GM12892 (cell line): ENCODE measurements at places on chromosomes 2 and 18.
A peak's percentile ranks its signal among the peaks of the same experiment; 100 is the strongest.

- no peak for DNase-seq
Observed at GRCh38 chr18:63523660-63524059, 18.5 kb upstream of the SERPINB12 start.

GRCh38 chr2:98123286-98123685 lies 36.3 kb downstream of the VWA3B start:
- DNase-seq = no peak

DNA sequence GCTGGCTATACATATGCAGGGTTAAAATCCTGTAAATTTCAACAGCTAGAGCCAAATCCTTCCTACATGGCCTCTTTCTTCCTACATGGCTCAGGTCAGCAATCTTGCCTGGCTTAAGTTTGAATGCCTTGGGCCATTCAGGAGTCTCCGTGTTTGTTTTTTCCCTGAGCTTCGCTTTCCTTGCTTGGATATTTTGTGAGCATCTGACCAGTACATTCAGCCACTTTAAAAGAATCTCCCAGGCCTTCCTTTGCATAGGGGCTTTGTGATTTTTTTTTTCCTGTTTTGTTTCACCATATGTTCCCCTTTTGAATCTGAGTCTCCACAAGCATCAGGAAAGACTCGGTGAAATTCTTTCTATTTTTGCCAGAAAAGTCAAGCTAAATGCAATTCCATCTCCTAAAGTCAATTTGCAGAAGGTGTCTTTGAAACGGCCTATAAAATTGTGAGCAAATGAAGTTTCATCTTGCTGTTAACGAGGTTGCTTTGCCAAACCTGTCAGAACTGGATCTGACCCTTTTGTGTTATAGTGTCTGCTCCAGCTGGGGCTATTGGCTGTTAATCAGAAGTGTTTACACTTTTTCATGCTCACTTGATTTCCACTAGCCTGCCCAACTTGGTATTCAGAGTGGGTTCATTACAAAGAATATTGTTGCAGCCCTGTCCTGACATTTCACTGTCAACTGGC lies 256.9 kb downstream of the DCC start:
- no peak for DNase-seq

- DNase-seq = no peak
Observed at GRCh38 chr2:216880509-216881184, 20.8 kb upstream of the TNP1 start.

DNA sequence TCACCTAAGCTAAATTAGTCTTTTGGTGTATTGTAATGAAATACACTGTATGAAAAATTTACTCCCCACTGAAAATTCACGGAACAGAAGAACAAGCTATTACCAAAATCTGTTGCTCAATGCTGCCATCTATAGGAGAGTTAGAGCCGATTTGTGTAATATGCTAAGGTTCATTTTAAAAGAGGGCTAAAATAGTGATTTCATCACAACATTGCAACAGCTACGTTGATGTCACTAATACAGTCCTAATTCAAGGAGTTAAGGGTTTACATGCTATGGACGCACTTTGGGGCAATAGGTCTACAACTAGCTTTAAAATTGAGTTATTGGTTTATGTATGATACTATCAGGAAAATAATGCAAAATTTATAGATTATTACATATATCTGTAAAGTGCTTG lies 3.0 kb upstream of the IRS1 start:
- DNase-seq = no peak

DNA sequence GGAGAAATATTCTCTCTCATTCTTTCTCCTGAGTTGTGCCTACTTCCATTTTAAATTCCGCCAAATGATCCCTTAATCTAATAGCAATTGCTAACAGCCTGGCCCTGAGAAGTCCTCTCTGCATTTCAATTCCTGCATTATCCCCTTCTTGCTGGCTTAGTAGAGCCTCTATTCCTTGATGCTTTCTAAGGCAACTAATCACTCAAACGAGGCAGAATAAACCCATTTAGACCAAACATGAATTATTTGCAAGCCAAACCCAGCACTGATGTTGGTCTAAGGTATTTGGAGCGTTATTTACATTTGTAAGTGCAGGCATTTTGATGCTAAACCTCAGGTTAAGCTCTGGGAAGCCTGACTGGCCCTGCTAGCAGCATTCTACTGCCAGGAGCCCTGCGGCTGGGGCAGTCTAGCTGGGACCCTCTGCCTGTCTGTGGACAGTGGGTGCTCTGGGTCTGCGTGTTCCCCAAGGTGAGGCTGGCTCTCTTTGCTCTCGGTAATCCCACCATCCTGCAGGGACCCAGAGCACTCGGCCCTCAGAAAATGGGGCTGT lies 173.1 kb upstream of the HS6ST1 start:
- DNase-seq = no peak

- no peak for DNase-seq
Observed at GRCh38 chr2:101002562-101003277, 631 bp downstream of the RPL31 start.

DNA sequence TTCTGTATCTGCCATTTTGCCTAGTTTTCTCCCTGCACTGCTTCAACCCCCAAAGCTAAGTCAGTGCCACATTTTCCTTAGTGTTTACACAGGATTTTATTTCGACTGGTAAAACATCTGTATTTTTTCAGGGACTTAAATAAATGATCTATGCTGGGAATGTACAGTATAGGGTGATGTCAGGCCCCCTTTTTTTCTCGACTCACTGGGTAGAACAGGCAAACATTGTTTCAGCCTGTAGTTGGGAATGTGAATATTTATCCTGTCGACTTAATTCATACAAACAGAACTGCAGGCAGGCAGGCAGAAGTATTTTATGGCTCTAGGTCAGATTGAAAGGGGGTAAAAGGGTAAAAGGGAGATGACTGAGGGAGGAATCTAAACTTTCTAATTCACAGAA lies 123.5 kb upstream of the ZFP36L2 start:
- DNase-seq = no peak

DNA sequence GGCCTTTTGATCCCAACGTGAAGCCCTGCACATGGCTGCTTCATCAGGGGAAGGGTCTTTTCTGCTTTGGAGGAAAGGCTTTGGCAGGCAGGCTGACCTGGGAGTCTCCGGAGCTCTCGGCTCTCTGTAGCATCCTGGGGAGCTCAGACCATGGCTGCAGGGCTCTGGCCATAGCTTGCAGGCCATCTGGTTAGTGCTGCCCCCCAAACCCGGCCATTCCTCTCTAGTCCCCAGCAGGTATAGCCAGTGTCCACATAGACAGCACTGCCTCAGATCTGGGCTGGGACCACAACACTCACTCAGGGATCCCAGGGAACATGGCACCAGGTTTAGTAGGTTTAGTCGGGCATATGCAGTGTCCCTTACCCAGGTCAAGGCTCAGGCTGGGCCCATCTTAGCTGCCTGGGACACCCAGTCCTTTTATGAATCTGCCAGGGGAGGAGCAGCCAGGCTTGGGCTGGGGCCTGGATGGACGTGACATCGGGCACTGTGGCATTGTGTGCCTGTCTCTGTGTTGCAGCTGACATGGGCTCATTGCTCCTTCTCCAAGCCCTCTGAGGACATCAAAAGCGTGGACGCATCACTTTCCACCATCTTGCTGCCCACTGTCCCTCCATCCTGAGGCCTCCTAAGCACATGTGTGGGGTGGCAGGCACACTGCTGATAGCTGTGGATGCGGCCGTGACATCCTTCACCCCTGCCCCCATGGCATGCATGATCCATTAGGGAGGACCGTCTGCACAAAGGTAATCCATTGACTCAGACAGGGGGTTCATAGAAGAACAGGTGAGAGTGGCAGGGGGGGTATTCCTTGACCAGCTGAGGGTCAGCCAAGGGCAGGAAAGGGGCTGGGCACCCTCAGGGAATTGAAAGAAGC lies 19.2 kb upstream of the GPR35 start:
- DNase-seq = peak; percentile 5

GRCh38 chr2:241859017-241859435 lies 332 bp upstream of the PDCD1 start:
- DNase-seq = no peak

GRCh38 chr18:23057096-23057495 lies 78.2 kb upstream of the CABLES1 start:
- no peak for DNase-seq

- no peak for DNase-seq
Observed at GRCh38 chr2:118847762-118848172, 319 bp upstream of the EN1 start.
